ENCODE measurements at places on chromosomes 3 and 15.

- no peak for DNase-seq
These were observed 58.8 kb downstream of the MCF2L2 start for GRCh38 chr3:183369627-183370026.

DNA sequence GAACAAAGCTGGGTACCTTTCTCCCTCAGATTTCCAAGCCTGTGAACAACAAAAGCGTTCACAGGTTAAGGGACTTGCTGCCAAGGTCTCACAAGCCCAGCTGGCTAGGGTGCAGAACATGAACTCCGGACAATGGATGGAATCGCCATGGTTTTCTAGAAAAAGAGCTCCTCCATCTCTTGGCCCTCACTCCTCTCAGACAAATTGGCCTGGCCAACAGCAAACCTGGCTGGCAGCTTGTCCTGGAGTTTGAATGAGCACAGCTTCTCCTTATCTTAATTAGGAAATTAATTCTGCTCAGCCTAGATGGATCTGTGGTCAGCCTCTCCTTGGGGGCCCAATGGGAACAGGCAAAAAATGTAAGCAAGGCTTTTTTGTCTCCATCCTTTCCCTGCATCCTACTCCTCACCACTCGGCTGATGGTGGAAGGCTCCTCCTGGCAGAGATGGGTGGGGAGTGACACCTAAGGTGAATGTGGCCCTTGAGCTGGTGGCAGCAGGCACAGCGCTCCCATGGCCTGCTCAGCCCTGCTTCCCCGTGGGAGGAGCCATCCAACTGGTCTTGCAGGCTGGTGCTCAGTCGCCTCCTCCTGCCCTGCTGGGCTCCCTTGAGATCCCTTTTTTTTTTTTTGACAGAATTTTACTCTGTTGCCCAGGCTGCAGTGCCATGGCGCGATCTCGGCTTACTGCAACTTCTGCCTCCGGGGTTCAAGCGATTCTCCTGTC, 5.8 kb downstream of the KLHL25 start:
- DNase-seq = no peak

GRCh38 chr3:14406336-14406735, 3.9 kb downstream of the SLC6A6 start:
- no peak for DNase-seq

DNA sequence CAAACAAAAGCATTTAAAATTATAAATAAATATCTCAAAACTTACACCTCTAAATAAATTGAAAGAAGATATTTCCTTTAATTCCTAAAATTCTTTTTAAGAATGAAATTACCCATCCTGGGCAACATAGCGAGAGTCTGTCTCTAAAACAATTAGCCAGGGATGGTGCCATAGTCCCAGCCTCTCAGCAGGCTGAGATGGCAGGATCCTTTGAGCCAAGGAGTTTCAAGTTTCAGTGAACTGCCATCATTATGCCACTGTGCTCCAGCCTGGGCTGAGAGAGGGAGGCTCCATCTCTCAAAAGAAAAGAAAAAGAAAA, 25.4 kb downstream of the AADAC start:
- no peak for DNase-seq

GRCh38 chr15:62932436-62932835, 110.1 kb upstream of the TPM1 start:
- DNase-seq = no peak

DNA sequence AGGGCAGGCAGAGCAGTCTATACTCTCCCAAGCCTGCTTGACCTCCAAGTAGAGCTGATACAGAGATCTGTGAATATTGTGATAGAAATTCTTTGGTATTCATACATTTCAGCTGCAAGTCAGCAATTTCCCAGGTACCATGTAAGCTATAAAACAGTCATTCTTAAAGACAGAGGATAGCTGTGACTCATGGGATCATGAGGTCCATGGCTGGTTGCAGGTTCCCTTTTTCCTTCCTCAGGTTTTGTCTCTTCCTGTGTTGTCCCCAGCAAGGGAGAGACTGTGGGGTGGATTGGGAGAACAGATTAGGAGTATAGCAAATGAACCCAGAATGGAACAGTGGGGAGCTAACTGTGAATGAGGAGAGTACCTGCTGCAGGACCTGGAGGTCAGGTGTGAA, 5.4 kb upstream of the P4HTM start:
- no peak for DNase-seq

- no peak for DNase-seq
These were observed 36.3 kb downstream of the SRGAP3 start for GRCh38 chr3:9213019-9213634.

- DNase-seq = no peak
These were observed 894.2 kb downstream of the ROBO1 start for GRCh38 chr3:78873641-78874040.

All from SW 1271 (cell line).